B cell (primary cell): ENCODE measurements at places on chromosomes 16 and 17.
A peak's percentile ranks its signal among the peaks of the same experiment; 100 is the strongest.

- DNase-seq = no peak
Measured at GRCh38 chr16:89831810-89832328, 3.6 kb downstream of the SPIRE2 start.

DNA sequence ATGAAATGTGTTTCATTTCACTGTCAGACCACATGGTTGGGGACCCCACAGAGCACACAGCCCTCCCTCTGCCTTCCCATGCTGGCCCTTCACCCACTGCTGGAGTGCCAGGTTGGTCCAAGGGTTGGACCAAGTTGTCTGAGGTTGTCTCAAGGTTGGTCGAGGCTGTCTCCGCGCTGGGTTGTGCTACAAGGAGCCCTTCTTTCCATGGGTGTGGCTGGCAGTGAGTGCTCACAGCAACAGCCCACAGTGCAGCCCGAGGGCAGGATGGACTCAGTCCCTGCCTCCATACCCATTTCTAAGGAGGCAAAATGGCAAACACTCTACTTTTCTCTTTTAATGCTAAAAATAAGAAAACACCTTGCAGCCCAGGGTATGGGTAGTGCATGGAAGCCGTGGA lies 35.8 kb upstream of the STH start:
- DNase-seq = no peak

- no peak for DNase-seq
Measured at GRCh38 chr17:34579979-34580684, 750 bp downstream of the TMEM132E start.

DNA sequence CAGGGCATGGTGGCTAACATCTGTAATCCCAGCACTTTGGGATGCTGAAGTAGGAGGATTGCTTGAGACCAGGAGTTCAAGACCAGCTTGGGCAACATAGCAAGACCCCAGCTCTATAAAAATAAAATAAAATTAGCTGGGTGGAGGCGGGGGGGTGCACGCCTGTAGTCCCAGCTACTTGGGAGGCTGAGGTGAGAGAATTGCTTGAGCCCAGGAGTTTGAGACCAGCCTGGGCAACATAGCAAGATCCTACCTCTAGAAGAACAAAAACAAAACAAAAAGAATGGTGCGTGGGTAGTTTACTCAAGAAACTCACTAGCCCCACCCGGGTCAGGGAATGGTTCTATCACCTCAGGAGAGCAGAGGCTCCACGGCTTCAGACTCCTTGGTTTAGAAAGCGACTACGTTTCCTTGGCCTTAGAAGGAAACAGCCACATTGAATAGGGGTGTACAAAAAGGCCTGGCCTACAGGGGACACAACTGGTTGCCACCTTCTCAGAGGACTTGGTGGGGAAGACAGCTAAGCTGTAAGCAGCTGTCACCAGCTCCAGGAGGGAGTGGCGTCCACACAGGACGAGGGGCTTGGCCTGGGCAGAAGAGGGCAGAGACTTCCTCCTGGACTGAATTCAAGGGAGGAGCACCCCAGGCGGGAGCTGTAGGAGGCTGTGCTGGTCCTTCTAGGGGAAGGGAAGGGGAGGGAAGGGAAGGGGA lies 716 bp downstream of the TK1 start:
- peak; percentile 40 for DNase-seq
